Femur (tissue), 1 donor: ENCODE measurements at places on chromosomes 5 and 9.

DNA sequence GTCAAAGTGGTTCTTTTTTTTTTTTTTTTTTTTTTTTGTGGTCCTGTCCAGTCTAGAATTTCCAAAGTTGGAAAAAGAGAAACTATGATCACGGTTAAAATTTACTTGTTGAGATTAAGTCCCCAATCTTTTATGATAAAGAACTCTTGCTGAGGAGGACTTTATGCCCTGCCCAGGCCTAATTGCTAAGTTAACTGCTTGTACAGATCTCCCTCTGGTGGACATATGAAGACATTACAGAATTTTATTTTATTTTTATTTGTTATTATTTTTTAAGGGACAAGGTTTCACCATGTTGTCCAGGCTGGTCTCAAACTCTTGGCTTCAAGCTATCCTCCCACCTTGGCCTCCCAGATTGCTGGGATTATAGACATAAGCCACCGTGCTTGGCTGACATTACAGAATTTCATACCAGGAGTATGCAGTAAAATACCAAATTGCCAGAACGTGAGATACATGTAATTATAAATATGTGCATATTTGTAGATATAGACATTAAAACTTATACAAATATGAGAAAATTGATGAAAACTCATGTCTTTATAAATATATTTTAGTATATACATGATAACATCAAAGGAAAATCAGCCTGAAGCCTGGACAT, 91.2 kb downstream of the RFK start:
- no peak for DNase-seq

GRCh38 chr5:169935762-169936161, 44.5 kb downstream of the INSYN2B start:
- DNase-seq, result no peak

DNA sequence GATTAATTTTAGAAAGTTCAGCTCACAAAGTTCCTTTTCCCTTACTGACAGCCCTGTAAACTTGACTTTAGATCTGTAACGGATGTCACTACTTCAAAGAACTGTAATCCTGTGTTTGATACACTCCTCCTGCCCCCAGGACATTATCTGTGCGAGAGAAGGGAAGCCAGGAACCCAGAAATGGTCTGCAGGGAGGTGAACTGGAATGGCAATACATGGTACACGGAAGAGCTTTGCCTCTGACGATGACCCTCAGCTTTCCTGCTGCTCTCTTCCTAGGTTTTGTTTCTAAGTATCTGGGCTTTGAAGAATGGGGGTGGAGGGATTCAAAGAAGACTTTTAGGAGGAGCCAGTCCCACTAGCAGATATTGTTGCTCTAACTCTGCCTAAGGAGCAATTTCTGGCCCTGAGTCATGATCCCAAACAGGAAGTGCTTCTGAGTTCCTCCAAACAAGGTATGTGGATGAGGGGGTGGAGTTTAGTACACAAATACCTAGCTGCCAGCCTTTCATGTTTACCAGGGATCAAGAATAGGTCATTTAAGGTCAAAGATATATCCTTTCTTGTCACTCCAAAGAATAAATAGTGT, 43.4 kb upstream of the TMC1 start:
- no peak for DNase-seq

DNA sequence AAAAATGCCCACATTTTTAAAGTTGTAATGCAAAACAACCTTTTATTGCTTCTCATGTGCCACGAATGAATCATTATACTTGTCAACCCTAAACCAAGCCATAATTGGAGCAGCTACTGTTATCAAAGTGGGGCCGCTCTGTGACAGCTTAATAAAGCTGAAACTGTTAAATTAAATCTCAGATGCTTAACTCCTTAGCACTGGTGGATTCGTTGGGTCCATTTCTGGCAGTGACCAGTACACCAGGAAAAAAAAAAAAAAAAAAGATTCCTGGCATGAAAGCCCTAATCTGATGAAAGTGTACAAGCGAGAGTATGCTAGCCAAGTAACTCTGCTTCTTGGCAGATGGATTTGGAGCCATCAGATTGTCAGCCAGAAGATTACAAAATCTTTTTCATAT, 164.8 kb downstream of the ZSWIM6 start:
- DNase-seq, result no peak

- DNase-seq, result no peak
Observed at GRCh38 chr5:171771856-171772255, 13.8 kb upstream of the SMIM23 start.

- DNase-seq, result peak; percentile 35
Observed at GRCh38 chr5:168706655-168707069, 127.5 kb upstream of the PANK3 start.

DNA sequence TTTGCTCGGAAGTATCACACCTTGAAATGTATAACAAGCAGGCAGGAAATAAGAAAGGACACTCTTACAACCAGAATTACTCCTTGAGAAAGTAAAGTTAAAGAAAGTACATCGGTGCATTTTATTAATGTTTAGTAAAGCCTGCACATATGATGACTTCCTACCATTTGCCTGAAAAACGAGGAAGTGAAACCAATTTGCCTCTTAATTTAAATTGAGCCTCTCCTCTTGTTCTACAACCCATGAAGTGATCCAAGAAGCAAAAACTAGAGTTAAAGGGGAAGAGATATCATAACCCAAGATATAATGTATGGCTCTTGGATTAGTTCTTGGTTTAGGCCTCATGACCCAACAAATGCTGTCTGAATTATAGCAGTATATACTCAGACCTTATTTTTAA, 95.6 kb downstream of the GNAQ start:
- DNase-seq, result no peak

- no peak for DNase-seq
Observed at GRCh38 chr9:78030296-78030552, 1.4 kb downstream of the GNAQ start.

GRCh38 chr5:103582364-103582763, 19.8 kb upstream of the NUDT12 start:
- peak; percentile 25 for DNase-seq

GRCh38 chr5:170112876-170113521, 7.3 kb downstream of the FOXI1 start:
- no peak for DNase-seq

- no peak for DNase-seq
Observed at GRCh38 chr5:132392978-132393825, 23.7 kb downstream of the SLC22A5 start.

- DNase-seq, result no peak
Observed at GRCh38 chr5:169610606-169611005, 26.5 kb upstream of the DOCK2 start.

GRCh38 chr9:127519301-127520166, 68.2 kb downstream of the LRSAM1 start:
- DNase-seq, result peak; percentile 84

DNA sequence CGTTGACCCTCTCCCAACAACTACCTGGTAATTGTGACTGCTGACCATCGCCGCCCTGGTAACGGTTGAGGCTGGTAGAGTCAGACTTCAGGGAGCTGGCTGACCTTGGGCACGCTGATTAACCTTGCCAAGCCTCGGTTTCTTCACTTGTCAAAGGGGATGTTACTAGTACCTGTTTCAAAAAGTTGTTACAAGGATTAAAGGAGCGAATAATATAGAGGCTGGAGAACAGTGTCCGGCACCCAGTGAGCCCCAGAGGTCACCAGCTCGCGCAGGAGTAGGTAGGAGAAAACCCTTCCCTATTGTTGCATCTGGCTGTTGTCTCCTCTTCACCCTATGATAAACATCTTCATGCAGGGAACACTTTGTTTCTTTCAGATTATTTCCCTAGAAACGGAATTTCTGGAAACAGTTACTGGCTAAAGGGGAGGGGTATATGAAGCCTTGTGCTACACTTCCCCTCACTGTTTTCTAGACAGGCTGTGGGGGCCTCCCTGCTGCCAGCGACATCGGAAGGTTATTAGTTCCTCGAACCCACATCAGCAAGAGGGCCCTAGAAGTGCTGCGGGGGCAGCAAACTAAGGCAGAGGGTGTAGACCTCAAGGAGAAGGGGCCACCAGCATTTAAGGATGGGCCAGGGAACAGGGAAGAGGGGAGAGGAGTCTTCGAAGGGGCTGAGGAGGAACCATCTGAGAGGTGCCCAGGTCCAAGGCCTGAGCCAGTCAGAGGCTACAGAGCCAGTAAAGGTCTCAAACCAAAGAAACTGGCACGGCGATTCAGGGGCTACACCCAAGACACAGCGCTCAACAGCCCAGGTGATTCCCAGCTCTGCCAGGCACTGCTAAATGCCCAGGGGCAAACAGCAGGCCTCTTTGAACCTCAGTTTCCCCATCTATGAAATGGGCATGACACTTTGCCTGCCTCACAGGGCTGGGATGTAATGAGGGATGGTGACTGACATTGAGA, 37.6 kb downstream of the HRH2 start:
- DNase-seq, result no peak

GRCh38 chr9:8850914-8851313, 1051.3 kb upstream of the DMAC1 start:
- DNase-seq, result no peak

DNA sequence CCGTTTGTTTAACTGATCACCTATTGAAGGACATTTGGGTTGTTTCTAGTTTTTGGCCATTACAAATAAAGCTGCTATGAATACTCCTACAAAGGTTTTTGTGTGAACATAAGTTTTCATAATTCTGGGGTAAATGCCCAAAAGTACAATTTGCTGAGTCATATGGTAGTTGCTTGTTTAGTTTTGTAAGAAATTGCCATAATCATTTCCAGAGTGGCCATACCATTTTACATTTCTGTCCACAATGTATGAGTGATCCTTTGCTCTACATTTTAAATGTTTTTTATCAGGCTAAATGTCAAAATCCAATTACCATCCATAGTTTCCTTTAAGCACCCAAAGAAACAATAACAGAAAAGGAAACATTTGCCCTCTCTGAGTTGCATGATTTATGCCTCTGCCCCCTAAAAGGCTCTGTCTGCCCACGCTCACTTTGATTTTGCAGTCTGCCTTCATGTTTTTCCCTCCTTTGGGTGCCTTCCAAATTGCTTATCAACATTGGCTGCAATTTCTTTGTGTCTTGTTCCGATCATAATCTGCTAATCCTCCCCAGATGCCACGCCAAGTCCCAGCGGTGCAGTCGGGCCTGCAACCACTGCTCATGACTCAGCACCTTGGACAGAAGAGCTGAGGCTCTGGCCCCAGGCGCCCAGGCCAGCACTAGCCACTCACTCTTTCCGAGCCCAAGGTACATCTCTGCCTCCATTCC, 339.2 kb downstream of the PIK3R1 start:
- no peak for DNase-seq

- DNase-seq, result peak; percentile 16
Observed at GRCh38 chr5:132261881-132262845, 4.7 kb downstream of the PDLIM4 start.

- no peak for DNase-seq
Observed at GRCh38 chr9:120974921-120975320, 48.3 kb upstream of the TRAF1 start.

DNA sequence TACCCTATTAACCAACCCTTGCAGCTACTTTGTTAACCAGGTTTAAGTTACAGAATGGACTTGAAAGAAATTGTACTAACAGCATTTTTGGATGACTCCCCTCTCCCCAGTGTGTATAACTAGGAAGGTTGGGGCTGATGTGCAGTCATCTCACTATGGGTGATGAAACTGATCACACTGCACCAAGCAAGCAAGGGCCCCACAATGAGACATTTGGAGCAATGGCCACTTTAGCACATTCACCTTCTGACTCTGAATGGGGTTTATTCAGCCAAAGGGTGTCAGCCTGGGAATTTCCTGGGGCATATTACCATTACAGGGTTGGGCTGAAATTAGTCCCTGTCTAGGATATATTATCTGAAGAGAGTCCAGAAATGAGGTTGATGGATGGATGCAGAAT, 18.7 kb upstream of the CYFIP2 start:
- DNase-seq, result no peak

- no peak for DNase-seq
Observed at GRCh38 chr5:1077026-1077425, 34.8 kb downstream of the SLC12A7 start.

- DNase-seq, result no peak
Observed at GRCh38 chr5:152332716-152333460, 72.2 kb downstream of the NMUR2 start.

DNA sequence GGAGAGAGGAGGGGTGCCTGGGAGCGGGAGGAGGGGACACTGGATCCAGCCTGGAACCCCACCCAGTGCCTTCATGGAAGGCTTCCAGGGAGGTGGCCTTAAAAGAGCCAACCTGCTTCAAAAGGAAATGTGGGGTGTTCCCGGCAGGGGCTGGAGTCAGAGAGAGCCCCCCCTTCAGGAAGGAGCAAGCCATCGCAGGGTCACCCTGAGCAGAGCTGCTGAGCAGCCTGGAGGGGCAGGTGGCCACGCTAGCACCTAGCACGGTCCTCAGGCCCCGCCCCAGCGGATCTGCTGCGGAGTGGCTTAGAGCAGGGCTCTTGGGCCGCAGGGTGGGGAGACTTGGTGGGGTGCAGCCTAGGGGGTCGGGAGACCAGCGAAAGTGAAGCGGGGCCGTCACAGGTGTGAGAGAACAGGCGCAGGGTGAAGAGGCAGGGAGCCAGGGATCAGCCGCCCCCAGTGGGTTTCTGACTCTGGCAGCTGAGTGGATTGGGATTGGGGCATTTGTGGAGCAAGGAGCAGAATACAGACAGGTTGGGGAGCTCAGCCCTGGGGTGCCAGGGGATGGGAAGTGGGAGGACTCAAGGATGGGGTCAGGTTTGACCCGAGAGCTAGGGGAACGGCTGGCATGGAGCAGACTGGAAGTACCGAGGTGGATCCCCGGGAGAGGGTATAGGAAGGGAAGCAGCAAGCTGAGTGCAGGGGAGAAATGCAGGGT, 1.5 kb downstream of the LCN2 start:
- peak; percentile 27 for DNase-seq

- DNase-seq, result no peak
Observed at GRCh38 chr9:21830589-21830988, 28.2 kb downstream of the MTAP start.

DNA sequence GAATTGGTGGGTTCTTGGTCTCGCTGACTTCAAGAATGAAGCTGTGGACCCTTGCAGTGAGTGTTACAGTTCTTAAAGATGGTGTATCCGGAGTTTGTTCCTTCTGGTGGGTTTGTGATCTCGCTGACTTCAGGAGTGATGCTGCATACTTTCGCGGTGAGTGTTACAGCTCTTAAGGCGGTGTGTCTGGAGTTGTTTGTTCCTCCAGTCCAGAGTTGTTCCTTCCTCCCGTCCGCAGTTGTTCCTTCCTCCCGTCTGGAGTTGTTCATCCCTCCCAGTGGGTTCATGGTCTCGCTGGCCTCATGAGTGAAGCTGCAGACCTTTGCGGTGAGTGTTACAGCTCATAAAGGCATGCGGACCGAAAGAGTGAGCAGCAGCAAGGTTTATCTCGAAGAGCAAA, 159.6 kb upstream of the ADAMTSL1 start:
- no peak for DNase-seq

GRCh38 chr9:17963498-17963897, 384.6 kb downstream of the SH3GL2 start:
- no peak for DNase-seq
